ENCODE measurements at places on chromosomes 4 and X.
A peak's percentile ranks its signal among the peaks of the same experiment; 100 is the strongest.

DNA sequence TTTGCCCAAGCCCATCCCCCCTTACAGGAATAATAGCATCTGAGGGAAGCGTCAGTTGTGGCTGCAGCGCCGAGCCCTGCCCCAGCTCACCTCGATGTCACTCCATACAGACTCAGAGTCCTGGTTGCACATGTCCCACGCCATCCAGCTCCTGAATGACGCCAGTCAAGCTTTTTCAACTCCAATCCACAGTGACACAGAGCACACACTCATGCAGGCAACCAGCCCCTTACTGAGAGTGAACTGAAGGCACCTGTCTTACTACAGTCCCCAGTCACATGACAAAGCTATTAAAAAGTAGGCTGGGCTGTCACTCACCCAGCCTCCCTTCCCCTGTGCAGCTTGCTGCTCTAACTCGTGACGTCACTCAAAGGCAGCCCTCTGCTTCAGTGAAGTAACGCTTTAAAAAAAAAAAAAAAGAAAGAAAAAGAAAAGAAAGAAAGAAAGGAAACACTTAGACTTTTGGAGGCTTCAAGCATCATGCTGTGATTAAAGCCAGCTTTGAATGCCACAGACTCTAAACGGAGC lies at the start of gene PPARGC1A:
PPARGC1A (minus strand) TSS at position 234 of the 528 bp plus-strand sequence; CDS start at position 144, 90 bp downstream.
- DNase-seq, result peak; percentile 84

- no peak for DNase-seq
These were observed 115.1 kb upstream of the SFRP2 start for GRCh38 chr4:153904011-153904410.

DNA sequence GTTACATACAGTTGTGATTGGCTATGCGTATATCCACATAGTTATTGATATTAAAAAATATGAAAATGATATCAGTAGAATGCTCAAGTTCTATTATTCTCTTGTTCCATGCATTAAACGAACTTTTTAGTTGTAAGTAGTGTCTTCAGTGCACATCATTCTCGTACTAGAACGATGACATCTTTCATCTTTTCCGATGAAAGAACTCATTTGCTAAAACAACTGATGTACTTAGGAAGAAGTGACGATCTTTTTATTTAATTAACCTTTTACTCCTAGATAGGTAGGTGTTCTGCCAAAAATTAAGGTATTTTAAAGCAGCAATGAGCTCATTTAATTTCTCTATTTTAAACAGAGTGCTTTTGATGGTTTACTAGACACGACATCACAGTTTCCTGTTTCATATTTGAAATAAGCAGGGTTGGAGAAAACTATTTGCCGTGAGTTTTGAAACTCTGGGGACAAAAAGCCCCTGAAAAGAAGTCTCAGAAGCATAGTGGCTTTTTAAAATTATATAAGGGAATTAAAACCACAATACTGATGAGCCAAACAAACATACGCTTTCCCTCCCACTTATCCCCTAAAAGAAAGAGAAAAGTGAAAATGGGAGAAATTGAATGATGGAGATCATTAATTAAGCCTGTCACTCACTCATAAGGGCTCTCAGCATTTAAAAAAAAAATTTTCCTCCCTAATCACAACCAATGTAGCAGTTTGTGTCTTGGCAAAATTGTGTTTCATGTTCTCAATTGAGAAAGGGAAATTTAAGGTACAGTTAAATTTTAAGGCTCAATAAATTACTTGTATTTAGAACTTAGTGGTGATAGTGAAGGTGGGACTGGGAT lies 25.6 kb downstream of the SPRY1 start:
- no peak for DNase-seq

DNA sequence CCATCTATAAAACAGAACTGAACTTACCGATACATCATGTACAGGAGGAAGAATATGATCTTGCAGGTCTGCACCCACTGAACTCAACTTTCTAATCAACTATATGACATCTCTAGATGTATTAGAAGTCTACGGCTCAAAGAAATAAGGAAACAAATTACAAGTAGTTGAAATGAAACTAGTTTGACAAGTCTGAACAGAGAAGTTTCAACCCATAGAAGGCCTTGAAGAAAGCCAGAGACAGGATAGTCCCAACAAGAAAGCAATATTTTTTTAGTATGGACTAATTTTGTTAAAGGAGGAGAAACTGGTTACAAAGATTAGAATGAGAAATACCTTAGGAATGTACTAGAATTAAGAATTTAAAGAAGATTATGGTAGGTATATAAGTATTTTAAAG lies at the start of gene TMPRSS11A:
TMPRSS11A (minus strand) TSS at position 138 of the 400 bp plus-strand sequence; CDS start at position 38, 100 bp downstream.
- no peak for DNase-seq

GRCh38 chr4:187108845-187109244 lies 385.2 kb upstream of the FAT1 start:
- DNase-seq, result no peak

GRCh38 chr4:154082760-154083535 lies 294.1 kb upstream of the SFRP2 start:
- DNase-seq, result no peak

DNA sequence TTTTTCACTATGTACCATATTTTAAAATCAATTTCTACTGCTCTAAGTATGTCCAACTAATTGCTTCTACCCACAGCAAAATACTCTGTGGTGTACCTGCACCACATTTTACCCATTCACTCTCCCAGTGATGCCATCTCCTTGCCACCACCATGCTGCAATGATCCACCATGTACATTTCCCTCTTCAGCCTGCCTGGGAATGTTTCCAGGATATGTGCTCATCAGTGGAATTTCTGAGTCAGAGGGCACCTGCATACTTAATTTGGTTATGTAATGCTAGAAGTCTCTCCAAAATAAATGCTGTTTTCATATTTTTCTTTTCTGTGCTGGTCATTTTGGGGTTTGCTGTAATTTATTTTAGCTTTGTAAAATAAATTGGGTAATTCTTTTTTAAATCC lies 33.2 kb upstream of the OCIAD2 start:
- no peak for DNase-seq

DNA sequence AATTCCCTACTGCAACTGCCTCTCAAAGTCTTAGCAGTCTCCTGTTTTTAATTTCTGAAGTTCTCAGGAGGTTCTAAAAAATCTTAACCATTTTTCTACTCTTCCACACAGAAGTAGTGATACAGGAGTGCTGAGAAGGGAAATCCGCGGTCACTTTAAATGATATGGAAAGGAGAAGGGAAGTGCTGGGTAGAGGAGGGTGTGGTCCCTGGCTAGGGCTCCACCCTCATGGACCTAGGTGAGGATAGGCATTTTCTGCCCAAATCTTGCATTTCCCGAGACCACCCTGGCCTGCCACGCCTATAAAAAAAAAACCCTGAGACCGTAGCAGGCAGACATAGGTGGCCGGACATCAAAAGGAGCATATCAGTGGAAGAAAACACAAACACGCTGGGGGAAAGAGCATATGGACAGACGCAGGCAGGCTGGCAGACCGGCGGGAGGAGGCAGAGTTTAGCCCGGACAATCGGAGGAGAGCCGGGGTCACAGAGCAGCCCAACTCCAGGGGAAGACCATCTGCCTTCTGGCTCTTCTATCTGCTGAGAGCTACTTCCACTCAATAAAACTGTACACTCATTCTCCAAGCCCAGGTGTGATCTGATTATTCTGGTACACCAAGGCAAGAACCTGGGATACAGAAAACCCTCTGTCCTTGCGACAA lies 85.7 kb downstream of the POU3F4 start:
- no peak for DNase-seq

DNA sequence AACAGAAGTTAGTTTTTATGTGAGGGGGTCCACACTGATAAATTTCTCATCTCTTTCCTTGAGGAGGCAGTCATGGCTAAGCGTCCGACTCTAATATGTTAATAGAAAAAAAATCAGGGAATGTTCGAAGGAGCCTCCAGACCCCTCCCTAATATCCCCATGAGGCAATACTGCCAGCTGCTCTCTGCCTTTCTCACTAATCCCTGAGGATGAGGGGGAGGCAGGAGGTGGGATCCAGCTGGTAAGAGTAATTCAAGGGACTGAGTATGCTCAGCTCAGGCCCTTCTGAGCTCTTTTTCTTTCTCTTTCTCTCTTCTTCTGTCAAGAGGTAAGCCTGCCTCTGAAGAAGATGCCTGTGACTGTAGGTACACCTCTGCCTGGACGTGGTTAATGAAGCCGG lies 51.7 kb downstream of the PIR start:
- no peak for DNase-seq

GRCh38 chr4:95830651-95831050 lies 9.2 kb upstream of the PDHA2 start:
- DNase-seq, result no peak

GRCh38 chrX:129495900-129496299 lies 27.4 kb downstream of the SMARCA1 start:
- no peak for DNase-seq

- no peak for DNase-seq
These were observed 187.4 kb downstream of the NR3C2 start for GRCh38 chr4:148254621-148255343.

GRCh38 chr4:74042681-74043080 lies 4.2 kb upstream of the CXCL3 start:
- DNase-seq, result no peak

All from putamen (tissue), 1 donor.